Fibroblast of lung (primary cell): ENCODE measurements at places on chromosomes 7 and 10.

- DNase-seq: no peak
These were observed 85.5 kb upstream of the ABI1 start for GRCh38 chr10:26946102-26946811.

DNA sequence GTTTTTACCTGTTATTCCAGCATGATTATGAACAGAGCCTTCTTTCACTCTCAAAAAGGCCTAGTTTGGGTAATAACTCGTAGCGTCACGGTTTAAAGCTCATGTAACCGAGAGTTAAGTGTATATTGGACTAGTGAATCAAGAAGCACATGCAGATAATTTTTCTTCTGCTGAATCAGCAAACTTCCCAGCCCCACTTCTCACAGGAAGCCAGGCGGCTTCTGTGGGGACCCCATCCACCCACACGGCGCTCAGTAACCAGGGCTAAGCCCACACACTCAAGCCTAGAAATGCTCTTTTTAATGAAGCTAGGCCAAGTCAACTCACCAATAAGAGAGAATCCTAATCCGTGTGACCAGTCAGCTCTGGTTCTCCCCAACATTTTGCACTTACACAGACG is 191.2 kb upstream of the MGMT start:
- no peak for DNase-seq

DNA sequence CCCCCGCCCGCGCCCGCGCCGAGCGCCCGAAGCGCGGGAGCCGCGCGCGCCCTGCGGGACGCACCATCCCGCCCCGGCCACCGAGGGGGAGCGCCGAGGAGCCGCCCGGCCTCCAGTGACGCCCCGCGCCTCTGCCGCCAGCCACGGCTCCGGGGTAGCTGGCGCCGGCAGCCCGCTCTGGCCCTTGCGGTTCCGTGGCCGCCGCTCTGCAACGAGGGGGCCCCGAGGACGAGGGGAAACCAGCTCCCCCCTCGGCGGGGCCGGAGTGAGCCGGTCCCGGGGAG is at the start of gene PAXIP1:
Gene PAXIP1, minus strand, starts transcription at position 33 of the 284 bp plus-strand sequence. CDS start 195 bp downstream, outside the sequence.
- no peak for DNase-seq

- no peak for DNase-seq
These were observed 87.0 kb downstream of the PTPRN2 start for GRCh38 chr7:158500651-158501052.

GRCh38 chr10:24920907-24921881 is 31.2 kb downstream of the PRTFDC1 start:
- peak; percentile 98 for DNase-seq

- DNase-seq: no peak
These were observed 3.6 kb upstream of the GIMAP7 start for GRCh38 chr7:150511048-150511447.

DNA sequence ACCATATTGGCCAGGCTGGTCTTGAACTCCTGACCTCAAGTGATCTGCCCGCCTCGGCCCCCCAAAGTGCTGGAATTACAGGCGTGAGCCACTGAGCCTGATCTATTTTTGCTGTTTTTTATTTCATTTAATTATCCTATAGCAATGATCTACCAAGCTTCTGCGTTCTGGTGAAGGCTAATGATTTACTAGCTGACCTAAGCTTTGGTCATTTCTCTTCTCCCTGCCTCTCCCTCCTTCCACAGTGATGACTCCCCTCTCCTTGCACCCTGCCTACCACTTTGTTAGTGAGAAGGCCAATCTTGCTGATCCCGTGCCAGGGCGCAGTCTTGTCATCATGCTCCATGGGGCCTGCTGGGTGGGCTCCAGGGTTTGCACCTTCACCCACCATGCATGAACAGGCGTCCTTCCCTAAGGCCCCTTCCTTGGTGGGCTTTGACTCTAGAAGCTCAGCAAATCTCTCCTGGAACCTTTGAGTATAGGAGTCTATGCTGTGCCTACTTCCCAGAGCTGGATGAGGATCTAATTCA is 11.9 kb upstream of the ZCCHC24 start:
- DNase-seq: no peak

- peak; percentile 62 for DNase-seq
These were observed 119.9 kb downstream of the TFEC start for GRCh38 chr7:115910541-115911164.

GRCh38 chr10:123582084-123582989 is 83.8 kb upstream of the GPR26 start:
- DNase-seq: peak; percentile 61

- DNase-seq: no peak
These were observed 21.4 kb downstream of the PRSS2 start for GRCh38 chr7:142792129-142792528.

DNA sequence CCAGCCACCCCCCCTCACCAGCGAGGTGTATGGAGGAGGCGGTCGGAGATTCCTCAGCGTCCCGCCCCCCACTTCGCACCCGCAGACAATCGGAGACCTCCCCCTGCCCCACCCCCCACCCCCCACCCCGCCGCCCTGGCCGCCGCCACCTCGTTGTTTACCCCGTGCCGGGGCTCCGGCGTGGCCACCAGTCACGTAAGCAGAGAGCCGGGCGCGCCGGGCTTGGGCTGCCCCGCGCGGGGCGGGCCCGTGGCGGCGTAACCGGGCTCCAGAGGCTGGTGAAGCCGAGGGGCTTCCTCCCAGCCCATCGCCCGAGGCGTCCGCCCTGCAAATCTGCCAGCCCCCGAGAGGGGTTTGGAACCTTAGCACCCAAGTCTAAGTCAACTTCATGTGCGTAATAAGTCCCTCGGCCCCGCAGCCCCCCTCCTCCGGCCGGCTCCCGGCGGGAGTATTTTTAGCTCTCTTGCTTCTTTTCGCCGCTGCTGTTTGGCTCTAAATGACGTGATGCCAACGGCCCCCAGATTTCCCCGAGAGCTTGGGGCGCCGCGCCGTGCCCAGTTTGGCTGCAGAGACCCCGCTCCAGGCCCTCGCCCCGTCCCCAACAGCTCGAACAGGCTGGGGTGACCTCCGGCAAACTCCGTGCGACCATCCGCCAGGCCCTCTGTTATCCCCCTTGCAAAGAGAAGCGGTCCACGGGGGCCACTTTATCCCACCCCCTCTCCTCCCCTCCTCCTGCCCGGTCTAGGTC is 2.7 kb downstream of the MXI1 start:
- peak; percentile 23 for DNase-seq

- no peak for DNase-seq
These were observed 60.4 kb upstream of the NPVF start for GRCh38 chr7:25288556-25289307.

- DNase-seq: no peak
These were observed 110.9 kb downstream of the SGMS1 start for GRCh38 chr10:50512743-50513416.

GRCh38 chr7:32631021-32631420 is 135.7 kb downstream of the AVL9 start:
- DNase-seq: no peak

DNA sequence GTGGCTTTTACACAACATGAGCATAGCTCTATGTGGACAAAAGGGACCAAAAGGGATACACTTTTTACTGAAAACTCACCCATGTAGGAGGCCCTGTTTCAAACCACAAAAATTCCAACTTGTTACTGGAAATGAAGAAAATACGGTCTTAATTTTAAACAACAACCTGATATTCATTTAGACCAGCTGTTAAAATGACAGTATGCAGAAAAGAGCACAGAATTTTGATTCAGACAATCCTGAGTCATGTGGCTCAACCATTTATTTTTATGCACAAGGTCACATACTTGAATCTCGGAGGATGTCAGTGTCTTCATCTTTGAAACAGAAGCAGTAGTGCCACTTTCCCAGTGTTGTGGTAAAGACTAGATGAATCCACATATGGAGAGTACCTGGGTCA is 426.5 kb upstream of the NFE2L3 start:
- no peak for DNase-seq

- no peak for DNase-seq
These were observed 26.4 kb downstream of the SLC16A9 start for GRCh38 chr10:59682986-59683937.

DNA sequence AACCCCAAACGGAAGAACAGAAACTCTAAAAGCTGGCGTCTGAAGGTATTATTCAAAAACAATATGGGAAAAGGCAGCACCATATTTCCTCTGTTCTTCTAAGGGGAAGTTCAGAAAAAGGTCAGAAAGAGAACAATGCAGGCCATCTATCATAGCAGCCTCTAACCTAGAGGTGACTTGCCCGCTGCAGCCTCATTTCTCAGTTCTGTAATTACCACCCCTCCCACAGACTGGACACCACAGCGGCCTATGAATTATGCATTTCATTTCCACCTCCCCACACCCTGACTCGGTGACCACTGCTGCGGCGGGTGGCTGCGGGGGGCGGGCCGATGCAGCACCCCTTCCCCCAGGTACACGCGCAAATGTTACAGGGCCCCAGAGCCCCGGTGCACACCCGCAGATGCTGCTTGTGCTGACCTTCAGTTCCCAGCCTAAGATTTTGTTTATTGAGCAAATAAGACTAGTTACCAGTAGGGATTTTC is 125.5 kb downstream of the CLEC2L start:
- no peak for DNase-seq

- peak; percentile 85 for DNase-seq
These were observed 26.7 kb upstream of the DNAJB6 start for GRCh38 chr7:157309988-157310668.

- DNase-seq: no peak
These were observed 28.1 kb downstream of the LRRC72 start for GRCh38 chr7:16554518-16555236.

DNA sequence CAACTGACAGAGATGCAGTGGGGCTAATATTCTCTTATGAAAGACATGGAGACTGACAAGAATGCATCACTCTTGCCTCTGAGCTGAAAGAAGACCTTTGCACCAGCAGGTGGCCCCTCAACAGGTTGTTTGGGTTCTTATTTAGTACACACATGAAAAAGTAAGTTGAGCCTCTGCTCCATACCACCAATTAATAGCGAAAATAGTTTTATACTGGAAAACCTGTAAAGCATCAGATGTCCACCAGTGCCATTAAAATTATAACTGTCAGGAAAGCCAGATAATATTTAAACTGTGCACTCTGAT is 26.3 kb upstream of the FAM13C start:
- DNase-seq: no peak

GRCh38 chr10:132199854-132200311 is 13.1 kb downstream of the DPYSL4 start:
- DNase-seq: no peak

DNA sequence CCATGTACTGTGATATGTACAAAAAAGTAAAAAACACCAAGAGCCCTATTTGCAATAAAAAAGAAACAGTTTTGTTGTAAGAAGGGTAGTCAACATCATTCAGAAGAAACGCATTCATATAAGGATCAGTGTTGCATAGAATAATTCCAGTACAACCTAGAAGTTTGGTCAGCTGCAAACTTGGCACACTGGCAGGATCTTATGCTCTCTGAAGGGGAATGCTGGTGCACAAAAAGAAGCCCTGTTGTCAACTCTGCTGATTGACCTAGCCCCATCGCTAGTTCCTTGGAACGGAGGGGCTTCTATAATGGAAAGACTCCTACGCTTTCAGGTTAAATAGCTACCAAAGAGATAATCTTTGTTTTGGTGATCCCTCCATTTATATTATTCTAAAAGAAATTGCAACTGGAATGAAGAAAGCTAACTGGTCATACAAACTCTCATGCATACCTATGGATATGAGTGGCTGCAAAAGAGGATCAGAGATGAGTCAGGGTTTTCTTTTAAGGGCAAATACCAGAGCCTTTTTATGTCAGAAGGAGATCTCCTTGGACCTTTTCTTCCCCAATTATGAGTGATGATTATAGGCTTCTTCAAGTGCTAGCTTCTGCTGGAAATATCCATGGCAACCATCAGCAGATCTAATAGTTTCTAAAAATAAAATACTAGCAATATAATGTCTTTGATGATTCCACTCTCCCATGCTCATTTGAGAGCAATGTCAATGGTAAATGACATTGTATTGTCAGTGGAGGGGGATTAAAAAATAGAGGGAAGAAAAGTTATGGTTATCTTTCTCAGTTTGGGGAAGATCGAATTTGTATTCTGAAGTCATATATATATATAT is 312.4 kb upstream of the CACNA2D1 start:
- DNase-seq: peak; percentile 13

GRCh38 chr10:113027574-113028455 is 77.8 kb downstream of the TCF7L2 start:
- DNase-seq: peak; percentile 18

- no peak for DNase-seq
These were observed 41.7 kb upstream of the OPALIN start for GRCh38 chr10:96400465-96400864.

- DNase-seq: peak; percentile 90
These were observed 10.4 kb downstream of the VCL start for GRCh38 chr10:74008212-74008731.

DNA sequence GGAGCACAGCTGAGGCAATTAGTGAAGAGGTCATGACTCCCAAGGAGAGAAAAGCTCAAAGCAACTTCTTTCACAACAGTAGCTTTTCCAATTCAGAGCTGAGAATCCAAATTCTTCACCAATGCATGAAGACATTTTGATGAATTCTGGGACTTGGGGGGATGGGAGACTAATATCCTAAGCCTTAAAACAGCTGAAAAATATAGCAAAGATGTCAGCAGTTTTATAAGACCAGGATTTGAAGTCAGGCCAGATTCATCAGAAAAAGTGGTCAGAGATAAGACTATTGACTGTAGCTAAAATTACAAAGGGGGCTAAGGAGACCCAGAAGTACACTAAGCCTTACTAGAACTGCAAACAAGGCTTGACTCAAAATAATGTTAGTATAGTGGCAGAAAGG is 51.6 kb downstream of the GPR141 start:
- no peak for DNase-seq

DNA sequence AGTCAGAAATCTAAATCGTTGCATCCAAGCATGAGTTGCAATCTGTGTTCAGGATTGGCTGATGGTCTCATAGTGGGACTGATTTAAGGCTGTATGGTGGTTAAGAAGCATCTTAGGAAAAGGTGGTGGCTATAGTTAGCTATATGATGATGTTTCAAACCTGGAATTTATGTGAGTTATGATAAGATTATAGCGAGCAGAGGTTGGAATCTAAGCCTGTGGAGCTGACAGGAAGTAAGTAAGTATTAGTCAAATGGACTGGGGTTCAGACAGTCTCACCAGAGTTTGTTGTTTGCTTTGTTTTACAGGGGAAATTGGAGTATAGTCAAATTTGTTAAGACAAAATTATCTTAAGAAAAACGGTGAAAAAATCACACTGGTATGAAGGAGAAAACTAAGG is 56.7 kb downstream of the ANKRD7 start:
- DNase-seq: no peak

DNA sequence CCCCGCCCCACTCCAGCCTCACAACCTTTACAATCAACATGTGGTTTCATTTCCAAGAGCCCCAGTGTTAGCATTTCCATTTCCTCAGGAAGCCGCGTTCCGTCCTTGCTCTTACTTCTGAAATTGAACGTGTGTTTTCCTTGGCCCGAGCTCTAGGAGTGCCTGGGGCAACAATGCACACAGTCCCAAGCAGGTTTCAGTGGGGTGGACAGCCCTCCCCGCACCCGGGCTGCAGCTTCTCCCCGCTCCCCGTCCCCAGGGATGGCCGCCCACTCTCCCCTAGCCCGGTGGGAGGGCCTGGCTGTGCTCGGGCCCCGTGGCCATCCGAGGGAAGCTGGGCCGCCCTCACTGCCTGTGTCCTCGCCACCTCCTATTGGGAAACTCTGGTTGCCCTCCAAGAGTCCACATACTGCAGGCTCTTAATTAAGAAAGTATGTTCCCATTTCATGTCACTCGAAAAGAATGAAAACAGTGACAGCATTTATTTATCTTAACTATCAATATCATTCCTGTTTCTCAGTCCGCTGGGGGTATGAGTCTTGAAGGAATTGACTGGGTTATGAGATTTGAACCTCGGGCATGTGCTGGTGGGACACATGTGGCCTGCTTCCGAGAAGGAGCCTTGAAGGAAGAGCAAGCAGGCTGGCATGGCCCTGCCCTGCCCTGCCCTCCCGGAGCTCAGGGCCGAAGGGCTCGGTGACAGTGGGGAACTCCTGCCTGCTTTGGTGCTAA is 163.8 kb downstream of the GRK5 start:
- DNase-seq: peak; percentile 93
